SHP77 treated with DMSO at 0.1 percent for 48 hours (cell line): ENCODE measurements at places on chromosomes 11 and 22.

DNA sequence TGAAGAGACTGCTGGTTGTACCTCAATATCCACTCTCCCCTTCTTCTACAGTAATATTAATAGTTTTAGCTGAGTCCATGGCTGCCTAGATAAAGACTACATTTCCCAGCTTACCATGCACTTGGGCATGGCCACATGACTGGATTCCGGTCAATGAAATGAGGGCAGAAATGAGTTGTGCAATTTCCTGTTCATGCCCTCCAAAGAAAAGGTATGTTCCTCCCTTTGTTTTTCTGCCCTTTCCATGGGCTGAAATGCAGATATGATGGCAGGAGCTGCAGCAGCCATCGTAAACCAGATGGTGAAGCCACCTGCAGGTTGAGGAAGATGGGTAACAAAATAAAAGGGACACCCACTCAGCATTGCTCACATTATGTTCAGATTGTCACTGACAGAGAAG, 15.3 kb upstream of the ELFN2 start:
- DNase-seq, result peak; percentile 63

DNA sequence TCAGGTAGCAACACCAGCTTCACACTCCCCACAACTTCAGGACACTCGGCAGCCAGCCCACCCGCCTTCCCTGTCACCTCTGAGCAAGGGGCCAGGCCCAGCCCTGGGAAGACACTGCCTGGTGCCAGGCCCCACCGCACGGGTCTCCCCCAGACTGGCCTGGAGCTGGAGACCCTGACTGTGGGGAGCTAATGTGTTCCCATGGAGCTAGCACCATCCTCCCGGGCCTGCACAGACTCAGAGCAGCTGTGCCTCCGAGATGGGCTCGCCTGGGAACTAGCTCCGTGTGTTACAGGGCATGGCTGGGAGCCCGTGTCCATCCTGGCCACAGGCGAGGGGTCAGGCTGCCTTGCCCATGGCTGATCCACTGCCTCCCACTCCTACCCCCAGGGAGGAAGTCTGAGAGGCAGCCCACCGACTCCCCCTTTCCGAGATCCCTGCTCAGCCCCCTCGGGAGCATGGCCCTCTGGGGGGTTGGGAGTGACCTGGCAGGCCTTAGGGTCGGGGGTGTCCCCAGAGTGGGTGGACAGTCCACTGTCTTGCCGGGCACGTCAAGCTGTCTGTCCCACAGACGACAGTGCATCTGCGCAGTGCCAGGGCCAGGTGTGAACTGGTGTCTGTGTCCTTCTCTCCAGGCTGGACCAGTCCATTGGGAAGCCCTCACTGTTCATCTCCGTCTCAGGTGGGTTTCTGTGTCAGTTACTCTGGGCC, 76.7 kb upstream of the KCNQ1OT1 start:
- no peak for DNase-seq

DNA sequence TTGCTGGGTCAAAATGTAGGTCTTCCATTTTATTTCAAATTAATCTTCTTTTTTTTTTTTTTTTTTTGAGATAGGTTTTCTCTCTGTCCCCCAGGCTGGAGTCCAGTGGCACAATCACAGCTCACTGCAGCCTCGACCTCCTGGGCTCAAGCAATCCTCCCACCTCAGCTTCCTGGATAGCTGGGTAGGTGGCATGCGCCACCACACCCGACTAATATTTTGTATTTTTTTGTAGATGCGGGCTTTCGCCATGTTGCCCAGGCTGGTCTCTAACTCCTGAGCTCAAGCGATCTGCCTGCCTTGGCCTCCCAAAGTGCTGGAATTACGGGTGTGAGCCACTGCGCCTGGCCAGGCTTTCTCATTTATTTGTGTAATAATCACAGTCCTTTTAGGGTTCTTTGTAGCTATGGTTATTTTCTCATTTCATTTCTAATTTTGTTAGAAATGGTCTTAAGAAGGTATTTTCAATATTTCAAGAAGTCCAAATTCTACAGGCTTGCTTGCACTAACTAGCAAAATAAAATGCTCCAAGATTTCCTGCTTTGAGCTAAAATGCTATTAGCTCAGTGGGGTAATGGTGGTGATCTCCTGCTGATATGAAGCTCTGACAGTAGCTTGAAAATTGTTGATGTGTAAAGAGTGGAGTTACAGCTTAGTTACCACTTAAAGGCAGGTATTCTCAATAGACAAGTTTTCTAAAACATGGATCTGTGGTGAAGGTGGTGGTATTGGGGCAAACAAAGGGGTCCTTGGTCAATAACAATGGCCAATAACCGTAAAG, 50.0 kb downstream of the RBX1 start:
- no peak for DNase-seq

- no peak for DNase-seq
These were observed 10.6 kb downstream of the CDPF1 start for GRCh38 chr22:46239261-46240048.

DNA sequence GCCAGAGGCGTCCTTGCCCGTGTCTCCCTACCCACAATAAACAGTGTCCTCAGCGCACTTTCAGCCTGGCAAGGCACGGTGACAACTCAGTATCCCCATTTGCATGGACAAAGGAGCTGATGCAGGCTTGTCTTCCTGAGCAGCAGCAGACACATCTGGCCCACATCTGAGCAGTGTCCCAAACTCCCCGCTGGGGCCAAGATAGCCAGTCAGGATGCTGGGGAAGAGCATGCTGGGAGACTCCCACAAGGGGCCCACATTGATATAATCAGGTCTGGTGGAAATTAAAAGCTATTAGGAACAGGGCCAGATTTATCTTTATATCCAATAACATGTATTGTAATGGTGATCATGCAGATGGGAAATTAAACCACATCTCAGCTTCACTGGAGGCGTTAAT, 24.7 kb downstream of the DSCAML1 start:
- DNase-seq, result no peak
